H7 (cell line): ENCODE measurements at places on chromosomes 2 and 18.

GRCh38 chr2:69597843-69598610 lies 45.5 kb downstream of the AAK1 start:
- no peak for DNase-seq

DNA sequence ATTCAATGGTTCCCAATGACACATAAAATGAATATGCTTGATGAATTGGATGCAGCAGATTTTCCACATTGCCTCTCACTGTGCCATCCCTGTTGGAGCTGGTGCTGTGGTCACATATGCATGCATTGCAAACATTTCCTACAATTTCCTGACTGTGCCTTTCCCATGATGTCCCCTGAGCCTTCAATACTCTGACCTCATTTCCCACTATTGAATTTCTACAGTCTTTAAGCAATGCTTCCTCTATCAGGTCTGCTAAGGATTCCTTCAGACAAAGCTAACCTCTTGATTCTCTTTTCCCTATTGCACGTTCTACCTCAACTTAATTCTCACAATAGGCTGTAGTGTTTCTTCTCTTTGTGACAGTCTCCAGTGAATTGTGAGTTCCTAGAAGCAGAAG lies 342.5 kb upstream of the CRIM1 start:
- DNase-seq = no peak

- no peak for DNase-seq
Measured at GRCh38 chr2:176931588-176932563, 280.7 kb upstream of the HNRNPA3 start.

GRCh38 chr18:70418546-70419311 lies 129.9 kb downstream of the SOCS6 start:
- DNase-seq = no peak

- no peak for DNase-seq
Measured at GRCh38 chr2:206354129-206354528, 79.7 kb downstream of the ZDBF2 start.

GRCh38 chr18:76230791-76231190 lies 264.3 kb downstream of the ZNF516 start:
- DNase-seq = no peak

- DNase-seq = no peak
Measured at GRCh38 chr2:191533693-191534180, 144.2 kb upstream of the NABP1 start.

GRCh38 chr2:241081190-241081642 lies 20.9 kb downstream of the MTERF4 start:
- peak; percentile 59 for DNase-seq

- no peak for DNase-seq
Measured at GRCh38 chr2:99562516-99562915, 72.7 kb upstream of the REV1 start.

GRCh38 chr2:176573612-176574483 lies 304.6 kb downstream of the MTX2 start:
- no peak for DNase-seq

DNA sequence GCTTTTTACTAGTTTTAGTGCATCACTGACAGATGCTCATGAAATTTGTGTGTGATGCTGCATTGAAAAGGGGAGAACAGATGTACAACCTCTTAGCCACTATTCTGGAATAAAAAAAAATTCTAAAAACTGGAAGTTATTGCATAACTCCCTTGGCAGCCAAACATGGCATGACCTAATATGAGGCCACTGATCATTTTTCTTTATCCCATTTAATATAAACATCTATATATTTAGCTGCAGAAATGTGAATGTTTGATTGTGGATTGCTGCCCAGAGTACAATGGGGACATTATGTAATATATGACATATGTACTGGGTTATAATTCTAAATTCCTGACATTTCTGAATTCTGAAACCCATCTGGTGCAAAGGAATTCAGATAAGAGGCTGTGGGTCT lies 86.5 kb downstream of the CDCA7 start:
- no peak for DNase-seq

GRCh38 chr18:49024804-49025421 lies 74.1 kb upstream of the SMAD7 start:
- DNase-seq = peak; percentile 48

GRCh38 chr2:72115110-72116080 lies 32.3 kb downstream of the CYP26B1 start:
- DNase-seq = peak; percentile 61

DNA sequence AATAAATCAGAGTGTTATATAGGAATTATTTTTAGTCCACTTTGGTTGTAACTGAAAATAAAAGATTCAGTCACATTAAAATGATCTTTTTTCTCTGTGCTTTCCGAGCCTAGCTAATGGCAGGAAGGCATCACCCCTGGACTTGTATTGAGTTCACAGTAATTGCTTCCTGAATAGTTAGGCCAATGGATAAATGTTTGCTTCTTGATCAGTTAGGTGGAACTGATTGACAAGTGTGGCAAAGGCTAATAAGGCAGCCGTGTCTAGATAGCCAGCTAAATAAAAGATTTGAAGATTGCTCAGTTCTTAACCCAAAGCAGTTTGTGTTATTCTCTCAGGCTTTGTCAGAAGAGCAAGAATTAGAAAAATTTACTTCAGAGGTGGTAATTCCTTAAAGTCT lies 20.8 kb downstream of the FAM171B start:
- no peak for DNase-seq

DNA sequence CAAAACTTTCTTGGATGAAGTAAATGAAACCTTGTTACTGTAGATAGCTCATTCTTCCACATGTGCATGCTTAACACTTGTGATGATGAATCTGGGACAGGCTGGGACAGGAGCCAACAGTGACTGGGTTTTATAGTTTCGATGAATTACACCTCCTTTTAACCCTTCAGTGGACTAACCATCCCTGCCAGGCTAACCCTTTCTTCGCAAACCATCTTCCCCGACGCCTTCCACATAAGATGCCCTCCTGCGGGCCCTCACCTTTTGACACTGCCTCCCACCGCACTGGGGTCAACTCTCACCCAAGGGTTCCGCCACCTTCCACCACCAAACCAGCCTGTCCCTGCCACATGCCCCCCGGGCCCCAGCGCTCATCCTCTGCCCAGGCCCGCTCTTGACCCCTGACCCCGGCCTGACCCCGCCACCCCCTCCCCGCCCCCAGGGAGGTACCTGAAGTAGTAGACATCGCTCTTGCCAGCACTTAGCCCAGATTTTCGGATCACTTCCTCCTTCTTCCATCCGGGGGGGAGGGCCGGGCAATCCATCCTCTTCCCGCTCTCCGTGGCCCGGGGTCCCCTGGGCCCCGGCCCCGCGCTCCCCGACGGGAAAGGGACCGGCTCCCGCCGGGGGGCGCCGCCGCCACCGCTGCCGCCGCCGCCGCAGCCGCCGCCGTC lies 764 bp downstream of the MBD2 start:
- peak; percentile 71 for DNase-seq

GRCh38 chr2:217990389-217990788 lies 12.4 kb downstream of the TNS1 start:
- DNase-seq = no peak

- no peak for DNase-seq
Measured at GRCh38 chr2:78870343-78870967, 155.0 kb upstream of the REG3G start.

DNA sequence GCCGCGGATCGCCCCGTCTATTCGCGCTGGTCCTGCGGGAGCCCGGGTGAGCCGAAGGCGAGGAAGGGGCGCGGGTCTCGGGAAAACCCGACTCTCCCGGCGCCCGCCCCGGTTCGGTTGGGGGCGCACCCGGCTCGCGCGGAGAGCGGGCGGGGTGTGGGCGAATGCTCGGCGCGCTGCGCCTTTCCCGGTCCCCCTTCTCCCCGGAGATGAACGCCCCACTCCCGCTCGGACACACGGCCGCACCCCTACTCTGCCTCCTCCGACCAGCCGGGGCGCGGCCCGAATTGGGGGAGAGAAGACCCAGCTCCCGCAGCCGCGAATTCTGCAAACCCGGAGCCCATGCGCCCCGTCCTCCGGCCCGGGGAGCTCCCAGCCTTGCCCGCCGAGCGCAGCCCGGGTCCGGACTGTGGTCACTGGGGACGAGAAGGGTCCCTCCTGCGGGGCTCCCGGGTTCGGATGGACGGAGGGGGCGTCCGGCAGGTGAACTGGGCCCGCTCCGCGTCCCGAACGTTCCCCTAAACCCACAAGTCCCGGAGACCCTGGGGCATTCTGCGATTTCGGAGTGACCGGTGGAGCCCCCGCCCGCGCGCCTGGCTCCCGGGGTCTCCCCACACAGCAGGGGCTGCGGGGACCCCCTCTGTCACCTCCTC lies 734 bp downstream of the KCNG2 start:
- DNase-seq = peak; percentile 83

DNA sequence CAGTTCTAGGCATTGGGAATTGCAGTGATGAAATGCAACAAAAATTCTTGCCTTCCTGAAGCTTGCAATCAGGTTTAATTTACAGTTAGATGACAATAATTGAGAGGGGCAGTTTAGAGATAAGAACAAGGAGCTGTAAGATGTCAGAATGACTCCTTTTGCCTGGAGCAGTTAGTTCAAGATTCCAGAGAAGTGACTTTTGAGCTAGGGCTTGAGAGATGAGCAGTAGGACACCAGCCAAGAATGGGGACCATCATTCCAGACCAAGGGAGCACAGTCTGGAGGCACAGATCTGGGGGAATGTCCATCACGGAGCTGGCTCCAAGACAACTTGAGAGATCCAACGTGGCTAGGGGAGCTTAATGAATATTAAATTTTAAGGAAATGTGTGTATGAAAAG lies 26.8 kb downstream of the CACNB4 start:
- DNase-seq = no peak

DNA sequence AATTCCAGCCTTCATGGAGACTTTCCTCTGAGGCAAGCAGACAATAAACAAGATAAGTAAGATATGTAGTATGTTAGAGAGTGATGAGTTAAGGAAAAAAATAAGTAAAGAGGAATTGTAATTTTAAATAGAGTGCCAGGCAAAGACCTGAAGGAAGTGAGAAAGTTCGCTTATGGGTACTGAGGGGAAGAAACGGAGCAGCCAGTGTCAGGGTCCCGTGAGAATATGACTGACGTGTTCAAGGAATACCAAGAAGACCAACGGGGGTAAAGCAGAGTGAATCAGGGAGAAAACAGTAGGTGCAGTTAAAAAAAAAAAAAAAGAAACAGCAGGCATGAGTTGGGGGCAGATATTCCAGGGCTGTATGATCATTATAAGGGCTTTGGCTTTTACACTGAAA lies 45.1 kb downstream of the ARHGEF33 start:
- DNase-seq = no peak

DNA sequence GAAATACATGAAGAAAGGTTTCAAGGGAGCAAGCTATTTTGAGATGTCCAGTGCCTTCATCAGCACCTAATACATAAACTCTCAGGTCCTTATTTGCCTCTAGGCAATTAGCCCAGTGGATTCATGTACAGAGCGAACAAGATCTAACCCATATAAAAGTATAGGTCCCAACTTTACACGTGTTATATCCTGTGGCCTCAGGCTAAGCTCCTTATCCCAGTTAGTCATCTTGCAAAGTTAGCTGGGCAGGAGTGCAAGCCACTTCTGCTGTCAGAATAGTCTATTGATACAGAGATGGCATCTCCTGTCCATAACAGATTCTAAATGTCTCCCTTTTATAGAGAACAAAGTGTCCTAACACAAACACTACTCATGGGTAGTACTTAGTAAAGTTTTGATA lies 203.9 kb upstream of the PIK3C3 start:
- DNase-seq = no peak

DNA sequence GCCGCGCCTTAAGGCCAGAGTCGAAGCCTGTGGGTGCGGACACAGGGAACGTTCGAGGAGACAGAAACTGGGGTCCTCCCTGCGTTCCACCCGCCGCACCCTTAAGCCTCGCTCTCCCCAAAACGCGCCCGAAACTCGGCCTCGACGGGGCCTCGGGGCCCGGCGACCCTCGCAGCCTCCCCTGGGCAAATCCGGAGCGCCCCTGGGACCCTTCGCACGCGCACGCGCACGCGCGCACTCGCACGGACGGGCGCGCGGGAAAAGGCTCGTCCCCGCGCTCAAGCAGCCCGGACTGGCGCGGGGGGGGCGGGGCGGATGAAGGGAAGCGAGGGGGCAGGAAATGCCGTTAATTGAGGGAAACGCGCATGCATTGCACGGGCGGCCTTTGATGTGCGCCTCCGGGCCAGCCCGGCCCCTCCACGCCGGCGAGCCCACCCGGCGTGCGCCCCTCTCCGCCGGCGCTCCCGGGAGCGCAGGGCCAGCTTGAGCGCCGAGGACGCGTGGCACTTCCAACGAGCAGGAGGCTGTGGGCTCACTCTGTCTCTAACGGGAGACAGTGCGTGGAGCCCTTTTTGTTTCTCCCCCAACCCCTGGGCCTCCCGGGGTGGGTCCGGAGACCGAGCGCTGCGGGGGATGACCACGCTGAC lies 5.4 kb upstream of the SALL3 start:
- peak; percentile 91 for DNase-seq

- peak; percentile 6 for DNase-seq
Measured at GRCh38 chr2:84631047-84631446, 114.7 kb downstream of the DNAH6 start.

GRCh38 chr2:206020171-206020570 lies 65.8 kb downstream of the INO80D start:
- no peak for DNase-seq

- DNase-seq = peak; percentile 85
Measured at GRCh38 chr2:200585730-200586643, at the start of gene AOX1. Gene AOX1 (plus strand): TSS chr2:200586014. CDS start chr2:200586109, 95 bp downstream.

- DNase-seq = no peak
Measured at GRCh38 chr2:8111193-8111592, 570.7 kb upstream of the ID2 start.

GRCh38 chr2:162564140-162564539 lies 220.2 kb downstream of the GCA start:
- DNase-seq = no peak

GRCh38 chr2:48510329-48510728 lies 19.6 kb upstream of the STON1 start:
- DNase-seq = no peak

GRCh38 chr2:176490061-176490861 lies 221.0 kb downstream of the MTX2 start:
- peak; percentile 71 for DNase-seq

- no peak for DNase-seq
Measured at GRCh38 chr2:120701096-120701495, 34.6 kb upstream of the GLI2 start.

DNA sequence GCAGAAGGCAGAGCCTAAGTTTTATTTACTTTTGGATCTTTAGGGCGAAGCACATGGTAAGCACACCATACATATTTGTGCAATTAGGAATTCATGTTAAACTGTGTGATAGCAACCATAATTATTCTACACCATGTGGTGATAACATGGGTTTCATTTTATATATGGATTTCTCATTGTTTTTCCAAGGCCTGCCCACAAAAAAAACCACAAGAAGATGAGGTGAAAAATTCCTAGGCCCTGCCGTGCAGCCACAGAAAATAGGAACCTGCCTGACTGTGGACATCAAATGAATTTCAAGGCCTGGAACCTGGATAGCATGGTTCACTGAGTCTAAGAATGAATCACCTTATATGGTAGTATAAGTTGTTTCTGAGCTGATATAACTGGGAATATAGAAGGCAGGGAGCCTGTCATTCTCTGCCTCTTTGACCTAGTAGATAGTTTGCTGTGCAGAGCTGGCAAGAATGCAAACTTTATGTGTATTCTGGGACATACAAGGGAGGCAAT lies 22.4 kb upstream of the SSB start:
- DNase-seq = no peak
